ENCODE measurements at places on chromosomes 3 and 15. TPM values are rescaled to one million over a fixed set of nuclear protein-coding genes. Genes with fewer than 3 reads are reported as not detected.

DNA sequence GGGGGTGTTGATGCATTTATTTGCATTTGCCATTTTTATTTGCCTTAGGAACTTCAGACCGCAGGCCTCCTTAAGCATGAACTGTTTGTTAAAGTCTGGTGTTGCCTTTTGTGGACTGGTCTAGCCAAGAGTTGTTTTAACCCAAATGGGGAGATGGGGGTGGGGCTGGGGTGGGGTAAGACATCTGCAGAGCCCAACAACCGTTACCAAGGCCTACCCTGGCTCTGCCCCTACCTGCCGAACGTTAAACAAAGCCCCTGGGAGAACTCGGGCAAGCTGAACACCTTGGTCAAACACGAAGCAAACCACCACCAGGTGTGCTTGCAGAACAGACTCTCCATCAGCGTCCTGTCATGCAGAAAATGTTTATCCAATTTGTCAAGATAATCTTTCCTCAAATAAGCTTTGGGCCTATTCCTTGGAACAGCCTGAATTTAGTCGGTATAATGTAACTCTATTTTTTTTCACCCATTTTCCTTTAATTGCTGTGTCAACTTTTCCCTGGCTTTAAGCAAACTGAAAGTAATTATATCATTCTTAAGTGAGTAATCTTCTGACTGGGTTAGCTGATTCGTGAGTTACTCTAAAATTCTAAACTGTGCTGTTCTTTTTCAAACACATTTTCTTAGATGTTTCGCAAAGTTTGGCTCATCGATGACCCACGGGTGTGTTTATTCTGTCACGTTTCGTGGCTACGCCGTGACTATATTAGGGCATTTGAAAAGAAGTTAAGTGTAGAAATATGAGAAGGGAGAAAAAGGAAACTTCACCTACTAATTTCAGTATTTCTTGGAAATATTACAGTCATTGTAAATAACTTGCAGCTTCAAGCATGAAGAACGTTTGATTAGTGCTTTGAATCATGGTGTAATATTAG, 127.6 kb downstream of the SOX2 start:
- H3K4me3 ChIP-seq, result peak overlapping the region; percentile 5
- no peaks in the 10 kb centered on the region for H3K4me1 ChIP-seq
- no peaks in the 10 kb centered on the region for H3K36me3 ChIP-seq

DNA sequence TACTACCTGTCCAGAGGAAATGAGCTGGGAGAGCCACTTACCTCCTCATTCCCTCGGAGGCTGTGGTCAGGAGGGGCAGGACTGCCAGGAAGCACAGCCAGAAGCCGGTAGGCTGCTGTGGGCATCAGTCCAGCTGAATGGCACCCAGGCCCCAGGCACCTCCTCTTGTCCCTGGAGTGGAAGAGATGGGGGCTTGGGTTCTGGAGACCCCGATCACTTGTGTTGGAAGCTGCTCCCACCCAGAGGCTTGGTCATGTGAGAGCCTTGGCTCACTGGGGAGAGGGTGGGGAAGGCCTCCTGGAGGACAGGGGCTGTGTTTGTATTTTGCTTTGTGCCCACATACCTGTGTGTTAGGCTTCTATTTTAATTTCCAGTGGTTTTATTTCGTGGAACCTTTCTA, 261.9 kb downstream of the GABRG3 start:
- H3K27me3 ChIP-seq, result no peaks in the 10 kb centered on the region
- no peak for DNase-seq
- H3K4me3 ChIP-seq, result no peak overlapping the region
- H3K36me3 ChIP-seq, result no peaks in the 10 kb centered on the region
- H3K4me1 ChIP-seq, result no peaks in the 10 kb centered on the region

DNA sequence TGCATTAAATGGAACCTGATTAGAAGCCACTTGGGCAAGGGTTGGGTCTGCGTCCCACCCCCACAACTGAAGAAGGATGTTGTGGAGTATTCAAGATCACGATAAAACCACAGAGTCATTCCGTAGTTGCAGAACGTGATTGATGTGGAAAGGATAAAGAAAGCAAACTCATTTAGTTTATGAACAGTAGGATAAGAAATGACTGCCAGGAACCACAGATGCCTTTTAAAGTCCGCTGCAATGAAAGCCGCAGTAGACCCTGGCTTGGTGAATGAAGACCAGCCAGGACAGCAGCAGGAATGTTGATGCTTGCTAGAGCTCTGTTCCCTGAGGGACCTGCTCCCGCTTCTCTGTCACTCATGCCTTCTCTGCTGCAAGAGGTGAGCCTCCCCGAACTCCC, 111.5 kb downstream of the GABRG3 start:
- H3K27ac ChIP-seq, result no peak overlapping the region
- H3K36me3 ChIP-seq, result no peaks in the 10 kb centered on the region
- H3K4me3 ChIP-seq, result no peak overlapping the region
- peak; percentile 80 for DNase-seq
- no peaks in the 10 kb centered on the region for H3K4me1 ChIP-seq

Gene MST1
- total RNA-seq, result 1.7 TPM

DNA sequence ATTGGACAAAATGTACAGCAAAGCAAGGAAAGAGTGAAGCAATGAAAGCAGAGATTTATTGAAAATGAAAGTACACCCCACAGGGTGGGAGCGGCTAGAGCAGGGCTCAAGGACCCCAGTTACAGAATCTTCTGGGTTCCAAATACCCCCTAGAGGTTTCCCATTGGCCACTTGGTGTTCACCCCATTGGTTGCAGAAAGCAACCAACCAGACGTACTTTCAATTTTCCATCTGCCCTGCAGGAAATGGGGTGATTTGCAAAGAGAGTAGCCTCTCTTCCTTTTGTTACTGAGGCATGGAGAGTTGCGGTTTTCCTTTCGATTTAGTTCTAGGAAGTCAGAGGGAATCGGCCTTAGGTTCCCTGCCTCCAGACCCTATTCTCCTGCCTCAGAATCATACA, 2.4 kb downstream of the PML start:
- peaks cover 89% of the 10 kb centered on the region for H3K4me1 ChIP-seq
- H3K4me3 ChIP-seq, result peak overlapping the region; percentile 93
- H3K27me3 ChIP-seq, result no peaks in the 10 kb centered on the region
- no peak for DNase-seq
- peak overlapping the region; percentile 89 for H3K27ac ChIP-seq

Gene ALDH1A3
- total RNA-seq, result 36.7 TPM

DNA sequence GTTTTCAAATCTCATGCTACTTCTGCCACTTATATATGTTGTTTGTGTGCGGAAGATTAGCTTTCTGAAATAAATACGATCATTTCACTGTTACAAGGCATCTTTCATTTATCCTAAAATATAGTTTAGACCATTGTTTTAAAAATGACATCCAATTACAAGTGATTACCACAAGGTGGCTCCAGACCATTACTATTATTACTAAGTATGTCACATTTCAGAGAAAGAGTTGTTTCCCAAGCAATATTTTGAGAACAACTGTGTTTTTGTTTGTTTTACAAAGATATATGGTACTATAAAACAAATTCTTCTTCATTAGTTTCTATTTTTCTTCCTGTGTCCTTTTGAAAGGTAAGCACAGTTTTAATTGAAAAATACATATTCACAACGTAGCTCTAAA, 136.0 kb upstream of the RAP2B start:
- no peaks in the 10 kb centered on the region for H3K36me3 ChIP-seq
- no peaks in the 10 kb centered on the region for H3K27me3 ChIP-seq
- no peak overlapping the region for H3K4me3 ChIP-seq
- no peak overlapping the region for H3K27ac ChIP-seq
- H3K4me1 ChIP-seq, result no peaks in the 10 kb centered on the region

- DNase-seq, result no peak
- no peaks in the 10 kb centered on the region for H3K36me3 ChIP-seq
- H3K27ac ChIP-seq, result no peak overlapping the region
- no peaks in the 10 kb centered on the region for H3K27me3 ChIP-seq
Observed at GRCh38 chr15:61116825-61117224, 112.3 kb downstream of the RORA start.

- no peak for DNase-seq
- no peak overlapping the region for H3K4me3 ChIP-seq
- no peaks in the 10 kb centered on the region for H3K4me1 ChIP-seq
- H3K36me3 ChIP-seq, result peaks cover 4% of the 10 kb centered on the region
- no peaks in the 10 kb centered on the region for H3K27me3 ChIP-seq
Observed at GRCh38 chr3:8914491-8914890, 48.8 kb downstream of the RAD18 start.

GRCh38 chr3:84125760-84126159, 833.0 kb upstream of the CADM2 start:
- H3K27me3 ChIP-seq, result no peaks in the 10 kb centered on the region
- no peak overlapping the region for H3K4me3 ChIP-seq
- DNase-seq, result no peak
- no peaks in the 10 kb centered on the region for H3K36me3 ChIP-seq

Gene CCR1
- total RNA-seq, result 5.5 TPM

Gene NEK10
- total RNA-seq, result 2.5 TPM

- H3K36me3 ChIP-seq, result no peaks in the 10 kb centered on the region
- H3K27me3 ChIP-seq, result no peaks in the 10 kb centered on the region
- H3K27ac ChIP-seq, result no peak overlapping the region
- H3K4me3 ChIP-seq, result no peak overlapping the region
- no peaks in the 10 kb centered on the region for H3K4me1 ChIP-seq
- DNase-seq, result no peak
Observed at GRCh38 chr15:38691965-38692788, 127.6 kb upstream of the RASGRP1 start.

Gene CLRN1
- total RNA-seq, result not detected

DNA sequence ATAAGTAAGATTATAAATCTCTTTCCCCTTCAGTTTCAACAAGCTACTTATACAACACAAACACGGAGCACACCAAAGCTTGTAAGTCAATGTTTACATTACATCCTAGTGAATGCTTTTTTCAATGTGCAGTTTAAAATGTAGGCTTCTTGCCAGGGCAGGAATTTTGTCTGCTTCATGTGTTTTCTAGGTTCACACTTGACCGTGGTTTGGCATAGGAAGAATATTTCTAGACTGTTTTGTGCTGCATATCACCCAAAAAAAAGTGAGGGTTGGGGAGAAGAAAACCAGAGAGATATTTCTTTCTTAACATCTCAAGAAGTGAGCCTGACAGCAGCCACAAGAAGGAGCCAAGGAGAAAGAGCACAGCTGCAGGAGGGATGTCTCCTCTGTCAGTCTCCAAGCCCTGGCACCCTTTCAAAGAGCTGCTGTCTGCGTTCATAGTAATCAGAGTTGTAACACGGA, 255.8 kb downstream of the MEIS2 start:
- no peaks in the 10 kb centered on the region for H3K27me3 ChIP-seq
- H3K36me3 ChIP-seq, result no peaks in the 10 kb centered on the region
- no peak overlapping the region for H3K27ac ChIP-seq

DNA sequence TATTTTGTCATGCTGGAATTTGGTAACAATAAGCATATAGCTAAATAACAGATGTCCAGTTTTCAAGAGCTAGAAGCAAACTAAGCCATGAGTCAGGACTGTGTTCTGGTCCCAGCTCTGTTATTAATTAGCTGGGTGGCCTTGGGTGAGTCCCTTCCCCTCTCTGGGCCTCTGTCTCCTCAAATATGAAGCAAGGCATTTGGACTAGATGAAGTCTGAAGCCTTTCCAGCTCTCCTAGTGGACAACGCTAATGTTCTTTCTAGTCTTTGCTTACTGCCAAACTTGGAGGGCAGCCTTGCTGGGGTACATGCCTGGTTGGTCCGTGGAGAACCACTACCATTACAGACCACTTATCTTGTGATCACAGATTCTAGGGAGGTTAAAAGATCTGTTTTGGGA, 127.6 kb downstream of the DUT start:
- peak overlapping the region; percentile 42 for H3K27ac ChIP-seq
- no peak overlapping the region for H3K4me3 ChIP-seq
- H3K4me1 ChIP-seq, result peaks cover 31% of the 10 kb centered on the region
- H3K27me3 ChIP-seq, result no peaks in the 10 kb centered on the region
- H3K36me3 ChIP-seq, result peaks cover 36% of the 10 kb centered on the region
- no peak for DNase-seq

Gene KNL1
- not detected for total RNA-seq

- H3K4me1 ChIP-seq, result no peaks in the 10 kb centered on the region
- H3K27ac ChIP-seq, result no peak overlapping the region
- peaks cover 27% of the 10 kb centered on the region for H3K36me3 ChIP-seq
- H3K4me3 ChIP-seq, result no peak overlapping the region
Observed at GRCh38 chr3:130688015-130688688, 58.5 kb downstream of the PIK3R4 start.

DNA sequence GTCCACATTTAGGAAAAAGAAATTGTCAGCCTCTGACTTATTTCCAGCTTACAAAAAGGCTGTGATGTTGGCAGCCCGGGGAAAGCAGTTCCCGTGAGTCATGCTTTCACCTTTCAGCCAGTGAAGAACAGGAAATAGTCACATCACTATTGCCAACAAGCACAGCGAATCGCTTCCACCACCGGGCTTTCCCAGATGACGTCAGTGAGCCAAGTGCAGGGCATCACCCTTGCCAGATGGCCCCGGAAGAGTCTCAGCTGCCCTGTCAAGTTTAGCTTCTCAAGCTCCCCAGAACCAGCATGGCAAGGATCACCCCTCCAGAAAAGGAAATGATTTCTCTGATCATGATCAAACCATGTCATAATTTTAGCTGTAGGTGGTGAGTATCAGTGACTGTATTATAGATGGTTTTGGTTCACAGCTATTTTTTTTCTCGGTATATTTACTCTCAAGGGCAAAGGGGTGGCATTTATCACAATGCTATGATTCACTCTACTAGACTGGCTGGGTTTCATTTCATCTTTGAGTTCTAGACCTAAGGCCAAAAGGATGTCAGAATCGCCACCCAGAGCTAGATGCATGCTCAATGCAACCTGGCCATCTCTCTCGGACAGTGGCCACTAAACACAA, 32.9 kb downstream of the B3GNT5 start:
- peak; percentile 94 for DNase-seq
- peak overlapping the region; percentile 70 for H3K27ac ChIP-seq
- H3K36me3 ChIP-seq, result no peaks in the 10 kb centered on the region
- no peak overlapping the region for H3K4me3 ChIP-seq
- H3K27me3 ChIP-seq, result no peaks in the 10 kb centered on the region

GRCh38 chr3:104396974-104397669, 969.6 kb upstream of the ALCAM start:
- H3K27ac ChIP-seq, result no peak overlapping the region
- H3K4me3 ChIP-seq, result no peak overlapping the region
- DNase-seq, result no peak
- H3K27me3 ChIP-seq, result no peaks in the 10 kb centered on the region

Gene NR1I2
- not detected for total RNA-seq

Gene AMOTL2
- total RNA-seq, result 111 TPM

Gene MNS1
- 0.66 TPM for total RNA-seq

Gene AADACL2
- total RNA-seq, result not detected

Gene TRH
- 0.33 TPM for total RNA-seq

DNA sequence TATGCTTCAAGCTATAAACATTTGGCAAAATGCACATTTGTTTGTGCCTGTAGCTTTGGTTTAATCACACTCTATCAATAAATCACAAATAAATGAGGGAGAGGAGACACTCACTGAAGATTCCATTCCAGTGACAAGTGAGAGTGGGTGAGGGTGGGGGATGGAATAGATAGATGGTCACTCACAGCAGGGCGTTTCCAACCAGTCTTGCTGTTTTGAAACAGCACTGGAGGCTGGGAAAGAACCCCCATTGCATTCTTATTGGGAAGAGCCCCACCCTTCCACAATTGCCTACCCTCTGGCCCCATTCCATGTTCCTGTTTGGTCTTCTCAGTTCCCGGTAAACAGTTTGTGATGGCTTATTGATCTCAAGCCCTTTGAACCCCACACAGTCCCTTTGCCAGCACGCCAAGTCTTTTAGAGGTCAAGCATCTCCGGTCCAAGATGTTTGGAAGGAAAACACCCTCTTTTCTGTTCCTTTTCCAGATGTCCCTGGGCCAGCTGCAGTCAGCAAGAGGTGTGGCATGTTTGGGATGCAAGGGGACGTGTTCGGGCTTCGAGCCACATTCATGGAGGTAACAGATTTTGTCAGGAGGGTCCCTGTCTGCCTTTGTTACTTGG, 30.7 kb downstream of the LMCD1 start:
- H3K4me3 ChIP-seq, result no peak overlapping the region
- peaks cover 18% of the 10 kb centered on the region for H3K36me3 ChIP-seq
- peak overlapping the region; percentile 5 for H3K27ac ChIP-seq
- H3K4me1 ChIP-seq, result peaks cover 21% of the 10 kb centered on the region
- no peaks in the 10 kb centered on the region for H3K27me3 ChIP-seq

Data from esophagus muscularis mucosa (tissue), 4 donors.